ENCODE measurements at places on chromosomes 7 and 10.

- peak; percentile 61 for DNase-seq
These were observed 145.3 kb upstream of the PRSS1 start for GRCh38 chr7:142603870-142604448.

- DNase-seq = no peak
These were observed 434.1 kb downstream of the GRM8 start for GRCh38 chr7:126818393-126819196.

DNA sequence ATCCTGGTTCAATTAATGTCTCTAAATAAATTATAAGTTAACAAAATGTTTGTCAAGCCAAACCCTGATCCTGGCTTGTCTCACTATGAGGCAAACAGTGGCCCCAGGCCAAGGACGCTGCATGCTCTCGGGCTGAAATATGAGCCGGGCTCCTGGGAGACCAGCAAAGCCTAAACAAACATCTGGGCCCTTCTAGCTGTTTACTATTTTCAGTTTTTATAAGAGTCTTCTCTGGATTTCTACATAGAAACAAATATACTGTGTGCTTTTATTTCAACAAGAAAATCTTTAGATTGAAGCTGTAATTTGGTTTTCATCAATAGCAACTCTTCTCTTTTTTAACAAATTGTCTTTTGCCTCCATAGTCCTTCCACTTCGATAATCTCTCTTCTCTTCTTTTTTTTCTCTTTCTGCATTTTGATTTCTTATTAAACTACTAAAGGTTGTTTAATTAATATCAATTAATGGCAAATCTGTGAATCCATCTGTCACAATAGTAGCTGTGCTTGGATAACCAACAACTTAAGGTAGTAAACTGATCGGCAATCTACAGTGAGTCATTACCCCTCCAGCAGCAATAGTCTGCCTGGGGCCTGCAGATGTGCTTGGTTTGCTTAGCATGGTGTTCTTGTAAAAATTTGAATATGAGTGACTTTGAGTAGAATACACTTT is 83.3 kb upstream of the DNAJC1 start:
- DNase-seq = peak; percentile 71

DNA sequence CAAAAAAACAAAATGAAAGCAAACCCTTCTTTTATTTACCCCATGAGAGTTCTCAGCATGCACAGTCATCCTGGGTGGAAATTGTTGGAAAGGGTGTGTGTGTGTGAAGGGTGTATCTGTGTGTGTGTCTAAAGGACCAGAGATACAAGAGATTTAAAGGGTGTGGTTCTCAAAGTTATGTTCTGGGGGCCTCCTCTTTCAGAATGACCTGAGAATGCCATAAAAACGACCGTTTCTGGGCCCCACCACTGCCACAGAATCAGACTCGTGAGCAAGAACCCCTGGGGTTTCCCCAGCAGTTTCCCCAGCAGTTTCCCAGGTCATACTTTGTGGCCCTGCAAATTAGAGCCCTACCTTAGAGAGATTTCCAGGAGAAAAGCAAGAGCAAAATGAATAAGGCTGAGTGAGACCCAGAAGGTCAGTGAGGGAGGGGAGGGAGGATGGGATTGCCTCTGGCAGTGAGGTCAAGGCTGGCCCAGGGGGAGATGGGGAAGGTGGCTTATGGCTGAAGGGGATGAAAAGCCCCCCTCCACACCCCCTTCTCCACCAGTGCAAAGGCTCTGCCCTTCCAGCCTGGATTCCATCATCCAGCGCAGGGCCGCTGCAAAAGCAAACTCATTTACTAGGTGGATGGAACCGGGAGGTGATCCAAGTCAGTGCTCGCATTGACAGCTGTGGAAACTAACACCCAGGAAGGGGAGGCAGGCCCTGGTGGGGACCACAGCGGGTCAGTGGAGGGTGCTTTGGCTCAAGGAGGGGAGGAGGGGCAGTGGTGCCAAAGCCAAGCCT is 10.2 kb downstream of the PYROXD2 start:
- DNase-seq = no peak

GRCh38 chr10:18984531-18984930 is 64.1 kb upstream of the MALRD1 start:
- no peak for DNase-seq

- DNase-seq = no peak
These were observed 3.6 kb upstream of the PTTG1IP2 start for GRCh38 chr7:90465816-90466215.

GRCh38 chr10:10730471-10731043 is 287.1 kb upstream of the CELF2 start:
- peak; percentile 37 for DNase-seq

- no peak for DNase-seq
These were observed 189.7 kb downstream of the ZNF248 start for GRCh38 chr10:37667736-37668135.

- no peak for DNase-seq
These were observed 25.6 kb upstream of the MTPN start for GRCh38 chr7:136002802-136003201.

GRCh38 chr7:138958391-138958956 is 22.7 kb downstream of the KIAA1549 start:
- DNase-seq = no peak

- no peak for DNase-seq
These were observed 188.6 kb downstream of the STK31 start for GRCh38 chr7:23898619-23899018.

GRCh38 chr10:91579329-91579985 is 53.4 kb downstream of the PPP1R3C start:
- no peak for DNase-seq

DNA sequence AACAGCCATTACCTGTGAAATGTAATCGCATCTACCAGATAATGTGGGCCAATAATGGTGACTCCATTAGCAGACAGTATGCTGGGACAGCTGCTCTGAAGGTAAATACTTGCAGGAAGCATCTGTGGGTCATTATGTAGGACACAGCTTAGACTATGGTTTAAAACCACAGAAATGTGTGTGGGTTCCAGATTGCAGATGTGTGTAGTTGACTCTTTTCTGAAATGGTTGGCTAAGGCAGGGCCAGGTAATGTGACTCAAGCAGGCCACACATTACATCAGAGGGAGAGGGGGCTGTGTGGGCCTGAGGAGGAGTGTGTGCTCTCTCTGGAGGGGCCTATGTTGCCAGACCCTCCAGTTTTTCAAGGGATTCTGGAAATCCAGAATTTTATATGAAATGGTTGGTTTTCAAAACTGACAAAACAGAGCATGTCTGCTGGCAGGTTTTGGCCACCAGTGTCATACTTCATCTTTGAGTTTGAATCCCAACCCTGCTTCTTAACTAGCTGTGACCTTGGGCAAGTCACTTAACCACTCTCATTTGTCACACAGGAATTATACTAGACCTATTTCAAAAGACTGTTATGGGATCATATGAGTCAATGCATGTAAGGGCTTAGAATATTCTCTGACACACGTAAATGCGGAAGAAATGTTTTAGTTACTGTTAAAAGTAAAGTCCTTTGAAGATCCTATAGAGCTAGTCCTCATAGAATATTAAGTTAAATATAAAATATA is 64.5 kb downstream of the MCMBP start:
- no peak for DNase-seq

- no peak for DNase-seq
These were observed 37.1 kb downstream of the COL1A2 start for GRCh38 chr7:94431619-94432280.

GRCh38 chr10:82887488-82887887 is 1012.5 kb downstream of the NRG3 start:
- no peak for DNase-seq

- DNase-seq = no peak
These were observed 71.0 kb upstream of the ZNF479 start for GRCh38 chr7:57203161-57203791.

GRCh38 chr10:133230387-133231195 is 574 bp downstream of the UTF1 start:
- DNase-seq = peak; percentile 33

DNA sequence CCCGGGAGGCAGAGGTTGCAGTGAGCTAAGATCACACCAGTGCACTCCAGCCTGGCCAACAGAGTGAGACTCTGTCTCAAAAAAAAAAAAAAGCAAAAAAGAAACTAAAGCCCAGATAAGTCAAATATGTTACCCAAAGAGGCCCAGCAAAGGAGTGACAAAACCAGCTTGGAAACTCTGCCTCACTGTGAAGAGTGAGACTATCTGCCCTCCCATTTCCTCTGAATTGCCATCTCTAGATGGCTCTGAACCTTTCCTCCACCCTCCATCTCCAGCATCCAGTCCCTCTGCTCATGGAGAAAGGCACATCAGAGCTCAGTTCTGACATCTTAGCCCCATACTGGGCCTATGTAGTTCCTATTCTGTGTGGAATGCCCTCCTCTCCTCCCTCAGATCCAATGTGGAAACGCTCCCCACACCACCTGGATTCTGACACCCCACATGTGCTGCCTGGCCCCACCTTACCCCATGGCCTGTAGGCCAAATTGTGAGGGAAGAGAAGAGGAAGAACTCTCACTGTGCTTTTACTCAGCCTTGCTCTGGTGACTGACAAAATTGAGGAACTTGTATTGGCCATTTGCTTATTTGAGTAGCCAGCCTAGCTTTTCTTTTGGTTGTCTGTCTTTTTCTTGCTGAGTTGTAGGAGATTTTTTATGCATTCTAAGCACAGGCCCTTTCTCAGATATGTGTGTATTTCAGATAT is 18.0 kb upstream of the NUDCD3 start:
- no peak for DNase-seq

DNA sequence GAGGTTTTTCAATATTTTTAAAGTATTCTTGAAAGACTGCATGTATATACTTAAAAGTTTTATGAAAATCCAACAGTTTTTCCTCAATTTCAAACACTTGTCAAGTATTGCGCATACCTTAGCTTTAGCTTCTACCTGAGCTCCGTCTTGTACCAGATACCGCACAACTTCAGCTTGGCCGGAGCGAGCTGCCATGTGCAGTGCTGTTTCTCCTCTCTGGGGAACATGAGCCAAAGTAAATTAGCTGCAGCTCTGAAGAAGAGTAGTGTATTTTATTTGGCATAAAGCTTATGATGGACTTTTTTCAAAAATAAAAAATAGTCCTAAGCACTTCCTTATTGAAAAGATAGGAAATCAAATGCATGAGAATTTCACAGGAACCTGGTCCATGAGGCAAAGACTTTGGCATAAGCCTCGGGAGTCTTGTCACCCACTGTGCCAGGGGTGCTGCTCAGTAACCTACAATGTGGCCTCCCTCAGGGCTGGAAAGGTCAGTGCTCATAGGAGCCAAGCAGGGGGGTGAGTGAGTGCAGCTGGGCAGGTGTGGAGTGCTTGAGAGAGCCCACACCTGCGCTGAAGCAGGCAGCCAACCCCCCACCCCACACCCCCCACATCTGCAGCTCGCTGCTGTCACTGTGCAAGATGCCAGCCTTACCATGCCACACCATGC is 189.5 kb downstream of the ANK3 start:
- DNase-seq = no peak

DNA sequence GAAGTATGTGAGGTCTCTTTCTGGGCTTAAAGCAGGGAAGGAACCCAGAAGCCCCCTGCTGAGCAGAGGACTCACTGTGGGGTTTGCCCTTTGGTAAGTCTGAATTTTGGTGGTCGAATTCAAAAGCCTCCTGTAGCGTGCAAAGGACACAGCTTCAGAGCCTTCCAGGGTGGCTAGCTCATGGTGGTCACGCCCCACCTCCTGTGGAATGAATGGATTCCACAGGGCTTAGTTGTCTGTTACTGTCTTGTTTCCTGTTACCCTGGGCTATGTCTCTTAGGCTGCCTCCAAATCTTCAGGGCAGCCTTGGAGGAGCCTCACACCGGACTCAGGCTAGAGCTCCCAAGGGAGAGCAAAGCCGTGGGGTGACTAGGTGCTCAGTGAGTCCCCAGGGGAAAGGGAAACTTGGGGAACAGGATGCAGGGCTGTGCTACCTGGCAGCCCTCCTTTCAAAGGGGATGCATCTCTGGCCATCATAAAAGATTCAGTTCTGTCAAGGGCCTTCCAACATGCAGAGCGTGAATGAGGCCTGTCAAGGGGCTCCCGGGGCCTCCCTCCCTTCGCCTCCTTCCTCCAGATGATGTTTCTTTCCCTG is 211.7 kb downstream of the CCSER2 start:
- DNase-seq = no peak

DNA sequence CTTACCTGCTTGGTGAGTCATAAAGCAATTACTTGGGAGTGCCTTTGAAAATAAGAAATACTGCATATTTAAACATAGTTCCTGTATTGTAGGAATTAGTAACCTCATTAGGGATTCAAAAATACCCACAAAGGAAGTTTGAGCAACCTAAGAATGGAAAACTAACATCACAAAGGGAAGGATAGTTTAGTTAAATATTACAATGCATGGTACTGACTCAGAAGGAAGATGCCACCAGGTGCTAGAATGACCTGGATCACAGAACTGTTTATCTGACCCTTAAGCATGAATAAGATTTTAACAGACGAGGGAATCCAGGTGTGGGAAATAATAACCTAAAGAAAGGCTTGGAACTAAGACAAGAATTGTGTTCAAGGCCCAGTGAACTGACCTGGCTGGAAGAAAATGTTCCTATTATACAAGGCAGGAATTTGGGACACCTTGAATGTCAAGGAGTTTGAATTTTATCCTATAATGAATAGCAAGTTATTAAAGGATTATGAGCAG is 106.4 kb downstream of the GSAP start:
- no peak for DNase-seq

GRCh38 chr10:27844223-27844622 is 98.6 kb upstream of the MKX start:
- peak; percentile 16 for DNase-seq

DNA sequence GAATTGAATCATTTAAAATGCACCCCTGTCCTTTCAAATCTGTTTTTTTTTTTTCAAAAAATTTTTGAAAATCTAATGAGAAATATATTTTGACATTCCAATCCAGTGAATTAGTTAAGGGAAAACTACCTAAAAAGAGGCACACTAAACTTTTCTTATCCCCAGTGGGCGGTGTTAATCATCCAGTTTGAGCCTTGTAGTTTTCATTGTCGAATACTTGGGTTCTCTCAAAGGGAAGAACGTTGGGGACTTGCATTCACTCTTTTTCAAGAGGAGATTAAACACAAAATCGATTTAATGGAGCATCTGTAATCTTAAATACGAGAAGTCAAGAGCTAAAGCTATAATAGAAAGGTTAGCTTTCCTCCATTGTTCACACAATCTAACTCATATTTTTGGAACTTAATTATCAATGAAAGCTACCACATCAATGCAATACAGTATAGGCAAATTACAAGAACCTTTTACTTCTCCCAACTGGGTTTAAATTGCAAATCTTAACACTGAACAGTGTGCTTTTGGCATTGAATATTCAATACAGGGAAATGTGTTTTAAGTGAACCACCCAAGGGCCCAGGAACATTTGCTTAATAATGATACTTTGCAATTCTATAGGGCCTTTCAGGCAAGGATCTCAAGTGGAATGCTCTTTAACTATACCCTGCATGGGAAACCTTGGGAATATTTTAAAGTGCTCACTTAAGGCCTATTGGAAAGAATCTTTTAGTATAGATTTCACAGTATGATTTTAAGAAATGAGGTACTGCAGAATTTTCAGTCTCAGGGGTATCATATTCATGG is 13.1 kb upstream of the SP8 start:
- DNase-seq = no peak

Measured in Ammon's horn (tissue), 1 donor.